ENCODE measurements at places on chromosomes 12 and 14.

GRCh38 chr12:56694161-56694560 lies 6.1 kb upstream of the PTGES3 start:
- no peak for DNase-seq

DNA sequence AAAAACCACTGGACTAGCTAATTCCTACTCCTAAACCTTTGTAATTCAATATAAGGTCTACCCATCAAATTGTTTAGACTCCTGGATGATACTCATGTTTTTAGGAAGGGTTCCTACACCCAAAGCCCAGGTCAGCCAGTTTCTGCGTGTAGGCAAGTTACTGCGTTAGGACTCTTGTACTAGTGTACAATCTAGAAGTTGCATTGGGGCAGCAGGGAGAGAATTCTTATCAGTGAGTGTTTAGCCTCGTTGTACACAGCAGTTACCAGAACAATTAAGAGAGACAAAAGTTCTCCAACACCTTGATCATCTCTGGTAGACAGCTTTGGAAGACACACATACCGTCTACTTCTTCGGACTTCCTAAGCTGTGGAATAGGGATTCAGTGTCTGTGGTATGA lies 29.2 kb downstream of the FBXL14 start:
- no peak for DNase-seq

DNA sequence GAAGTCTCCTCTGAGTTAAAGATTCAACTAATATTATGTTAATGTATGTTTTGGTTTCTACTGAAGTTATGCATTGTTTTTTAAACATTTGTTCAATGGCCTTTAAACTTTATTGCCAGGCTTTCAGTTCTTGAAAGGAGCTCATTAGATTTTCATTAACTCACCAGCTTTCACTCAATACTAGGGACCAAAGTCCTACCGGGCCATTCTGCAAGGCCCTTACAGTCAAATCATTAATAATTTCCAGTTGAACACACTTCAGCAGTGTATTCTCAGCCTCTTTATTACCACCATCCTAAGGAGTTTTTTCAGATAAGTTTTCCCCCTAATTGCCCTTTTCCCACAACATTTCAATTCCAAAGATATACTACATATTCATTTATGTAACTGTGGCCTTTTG lies 409.2 kb downstream of the DIO2 start:
- no peak for DNase-seq

DNA sequence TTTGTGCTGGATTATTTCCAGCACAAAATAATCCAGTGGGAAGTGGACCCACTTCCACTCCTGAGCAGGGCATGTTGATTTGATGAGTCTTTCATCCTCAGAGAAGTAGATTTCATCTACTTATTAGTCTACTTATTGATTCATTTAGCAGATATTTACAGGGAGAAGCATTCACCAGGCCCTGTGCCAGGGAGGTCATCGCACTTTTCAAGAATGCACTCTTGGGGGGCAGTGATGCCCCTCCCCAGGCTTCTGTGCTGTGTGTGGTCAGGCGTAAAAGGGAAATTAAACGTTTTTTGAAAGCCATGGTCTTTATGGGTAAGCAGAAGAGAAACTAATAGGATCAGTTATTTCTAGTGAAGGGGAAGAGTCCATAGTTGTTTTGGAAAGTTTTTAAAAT lies 610.7 kb upstream of the TMEM132C start:
- DNase-seq: no peak

GRCh38 chr12:25034676-25035075 lies 85.8 kb upstream of the BCAT1 start:
- DNase-seq: no peak

- no peak for DNase-seq
These were observed 165.9 kb upstream of the OTX2 start for GRCh38 chr14:56976211-56976610.

GRCh38 chr12:57895389-57896114 lies 45.8 kb upstream of the ATP23 start:
- DNase-seq: no peak

DNA sequence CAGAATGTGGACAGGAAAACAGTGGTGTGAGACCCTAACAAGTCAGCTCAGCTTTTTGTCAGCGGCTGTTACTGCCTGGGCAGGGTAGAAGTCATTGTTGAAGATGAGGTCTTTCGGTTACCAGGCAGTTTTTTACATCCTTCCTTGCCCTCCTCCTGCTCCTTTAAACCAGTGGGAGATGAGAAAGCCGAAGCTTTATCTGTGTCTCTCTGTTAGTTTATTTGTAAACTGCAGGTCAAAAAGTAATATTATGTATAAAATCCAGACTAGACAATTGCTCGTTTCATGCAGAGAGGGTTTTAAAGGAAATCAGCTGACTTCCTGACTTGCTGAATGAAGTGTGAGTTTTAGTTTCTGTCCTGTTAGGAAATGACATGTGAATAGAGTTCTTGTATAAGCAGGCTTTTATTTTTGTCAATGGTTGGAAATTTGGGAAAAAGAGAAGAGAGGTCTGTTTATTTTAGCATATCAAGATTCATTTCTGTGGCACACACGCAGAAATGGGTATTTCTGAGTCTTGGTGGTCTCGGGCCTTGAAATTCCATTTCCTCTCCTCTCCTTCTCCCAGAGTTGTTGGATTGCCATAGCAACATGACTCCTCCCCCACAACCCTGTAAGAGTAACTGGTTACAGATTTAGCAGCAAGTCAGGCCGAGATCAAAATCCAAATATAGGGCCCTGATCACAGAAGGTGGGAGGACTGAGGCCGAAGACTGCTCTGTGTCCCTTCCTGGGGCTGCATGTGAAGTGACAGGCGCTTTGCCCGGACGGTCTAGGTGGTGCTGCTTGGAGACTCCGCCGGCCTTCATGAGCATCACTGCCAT lies 60.8 kb downstream of the SAMD4A start:
- DNase-seq: peak; percentile 25

DNA sequence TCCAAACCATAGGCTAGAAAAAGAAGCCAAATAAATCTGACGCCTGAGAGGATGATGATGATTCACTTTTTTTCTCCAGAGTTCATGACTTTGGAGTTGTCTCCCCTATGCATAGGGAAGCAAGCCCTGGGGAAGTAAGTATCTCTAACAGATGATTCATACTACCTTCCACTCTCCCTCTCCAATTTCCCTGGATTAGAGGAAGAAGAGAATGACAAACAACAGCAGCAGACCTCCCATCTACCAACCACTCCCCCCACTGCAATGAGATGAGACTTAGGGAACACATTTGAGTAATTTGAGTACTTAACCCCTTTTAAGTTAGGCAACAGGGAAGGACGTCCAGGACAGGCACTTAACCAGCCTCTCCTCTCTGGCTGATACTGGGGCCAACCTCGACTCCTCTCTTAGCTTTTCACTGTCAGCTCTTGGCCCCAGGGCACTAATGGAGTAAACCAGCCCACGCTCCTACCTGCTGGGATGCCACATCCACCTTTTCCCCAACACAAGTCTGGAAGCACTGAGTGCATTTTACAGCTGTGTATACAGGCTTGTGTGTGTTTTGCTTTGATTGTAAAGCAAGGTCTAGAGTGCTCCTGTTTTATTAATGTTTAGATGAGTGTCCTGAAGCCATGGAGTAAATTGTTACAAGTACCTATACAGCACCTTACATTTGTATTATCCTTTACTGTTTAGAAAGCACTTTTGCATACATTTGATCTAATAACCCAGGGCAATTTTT lies 180.7 kb downstream of the PHLDA1 start:
- no peak for DNase-seq

DNA sequence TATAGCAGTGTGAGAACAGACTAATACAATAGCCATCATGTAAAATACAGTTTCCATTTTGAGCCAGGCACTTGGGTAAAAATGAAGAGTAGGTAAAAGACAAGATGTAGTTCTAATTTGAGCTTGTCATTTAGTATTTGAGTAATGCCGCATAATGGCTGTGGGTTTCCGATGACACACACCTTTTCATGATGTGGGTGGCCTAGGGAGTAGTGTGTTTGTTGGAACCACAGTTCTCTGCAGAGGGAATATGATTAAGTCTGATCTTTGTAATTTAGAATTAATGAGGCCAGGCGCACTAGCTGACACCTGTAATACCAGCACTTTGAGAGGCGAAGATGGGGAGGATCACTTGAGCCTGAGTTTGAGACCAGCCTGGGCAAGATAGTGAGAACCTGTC lies 61.8 kb downstream of the RCOR1 start:
- no peak for DNase-seq

DNA sequence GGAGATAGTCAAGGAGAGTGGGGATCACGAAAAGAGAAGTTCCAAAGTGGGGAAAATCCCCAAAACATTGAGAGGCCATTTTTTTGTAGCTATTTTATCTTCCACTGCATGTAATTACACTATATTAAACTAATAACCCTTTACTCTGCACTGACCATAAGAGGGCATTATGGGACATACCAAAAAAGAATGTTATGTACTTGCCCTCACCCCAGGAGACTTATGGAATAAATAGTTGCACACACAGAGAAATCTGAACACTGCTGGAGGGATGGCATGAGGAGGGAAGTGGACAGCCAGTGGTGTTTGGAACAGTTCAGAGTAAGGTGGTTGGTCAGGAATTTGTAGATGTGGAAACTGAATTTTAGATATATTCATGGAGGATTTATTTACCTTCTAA lies 422.9 kb downstream of the SNAPC1 start:
- DNase-seq: no peak

- no peak for DNase-seq
These were observed 94.1 kb upstream of the BMP4 start for GRCh38 chr14:54050759-54051158.

DNA sequence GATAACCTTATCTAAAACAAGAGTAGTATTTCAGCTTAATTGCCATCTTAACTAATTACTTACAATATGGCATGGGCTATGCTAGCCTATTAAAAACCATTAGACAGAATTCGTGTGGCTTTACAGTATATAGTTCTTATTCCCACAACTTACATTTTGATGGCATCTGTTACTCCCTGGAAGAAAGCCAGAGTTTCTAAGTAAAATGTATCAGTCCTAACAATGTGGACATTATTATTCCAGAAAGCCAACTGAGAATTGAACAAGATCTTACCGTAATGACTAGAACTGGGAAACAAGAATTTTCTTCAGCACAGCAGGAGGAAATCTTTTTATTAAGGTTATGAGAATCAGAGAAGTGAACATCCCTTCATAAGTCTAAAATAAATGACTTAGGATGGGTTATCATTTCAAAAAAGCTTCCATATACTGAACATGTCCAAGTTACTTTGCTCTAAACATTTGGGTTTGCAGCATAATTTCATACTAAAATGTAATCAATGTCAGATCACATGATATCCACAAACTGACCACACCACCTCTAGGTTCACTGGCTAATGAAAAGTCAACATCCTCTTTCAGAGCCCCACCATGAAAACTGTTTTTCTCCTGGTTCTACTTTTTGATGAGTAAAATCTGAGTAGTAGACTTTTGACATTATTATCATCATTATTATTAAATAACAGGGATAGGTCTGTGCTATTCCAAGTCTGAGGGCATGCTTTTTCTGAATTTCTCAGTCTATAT lies 179.7 kb downstream of the SSPN start:
- DNase-seq: no peak

DNA sequence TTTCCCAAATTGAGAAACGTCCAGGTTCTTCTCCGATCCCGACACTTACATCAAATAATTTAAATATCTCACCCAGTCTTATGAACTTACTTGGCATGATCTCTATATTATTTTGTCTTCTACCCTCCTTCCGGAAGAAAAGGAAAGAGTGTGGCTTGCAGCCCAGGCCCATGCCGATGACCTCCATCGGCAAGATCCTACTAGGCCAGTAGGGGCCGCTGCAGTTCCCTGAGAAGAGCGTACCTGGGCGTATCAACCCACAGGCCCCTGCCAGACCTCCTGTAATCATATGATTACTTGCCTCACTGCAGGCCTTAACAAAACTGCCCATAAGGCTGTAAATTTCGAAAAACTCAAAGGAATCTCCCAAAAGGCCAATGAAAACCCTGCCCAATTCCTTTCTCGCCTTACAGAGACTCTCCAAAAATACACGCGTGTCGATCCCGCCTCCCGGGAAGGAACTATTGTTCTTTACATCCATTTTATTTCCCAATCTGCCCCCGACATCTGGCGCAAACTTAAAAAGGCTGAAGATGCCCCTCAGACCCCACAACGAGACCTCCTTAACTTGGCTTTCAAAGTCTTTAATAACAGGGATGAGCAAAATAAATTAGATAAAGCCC lies 69.6 kb downstream of the MOK start:
- peak; percentile 39 for DNase-seq

- DNase-seq: no peak
These were observed 124.3 kb upstream of the LMNTD1 start for GRCh38 chr12:25677232-25677937.

DNA sequence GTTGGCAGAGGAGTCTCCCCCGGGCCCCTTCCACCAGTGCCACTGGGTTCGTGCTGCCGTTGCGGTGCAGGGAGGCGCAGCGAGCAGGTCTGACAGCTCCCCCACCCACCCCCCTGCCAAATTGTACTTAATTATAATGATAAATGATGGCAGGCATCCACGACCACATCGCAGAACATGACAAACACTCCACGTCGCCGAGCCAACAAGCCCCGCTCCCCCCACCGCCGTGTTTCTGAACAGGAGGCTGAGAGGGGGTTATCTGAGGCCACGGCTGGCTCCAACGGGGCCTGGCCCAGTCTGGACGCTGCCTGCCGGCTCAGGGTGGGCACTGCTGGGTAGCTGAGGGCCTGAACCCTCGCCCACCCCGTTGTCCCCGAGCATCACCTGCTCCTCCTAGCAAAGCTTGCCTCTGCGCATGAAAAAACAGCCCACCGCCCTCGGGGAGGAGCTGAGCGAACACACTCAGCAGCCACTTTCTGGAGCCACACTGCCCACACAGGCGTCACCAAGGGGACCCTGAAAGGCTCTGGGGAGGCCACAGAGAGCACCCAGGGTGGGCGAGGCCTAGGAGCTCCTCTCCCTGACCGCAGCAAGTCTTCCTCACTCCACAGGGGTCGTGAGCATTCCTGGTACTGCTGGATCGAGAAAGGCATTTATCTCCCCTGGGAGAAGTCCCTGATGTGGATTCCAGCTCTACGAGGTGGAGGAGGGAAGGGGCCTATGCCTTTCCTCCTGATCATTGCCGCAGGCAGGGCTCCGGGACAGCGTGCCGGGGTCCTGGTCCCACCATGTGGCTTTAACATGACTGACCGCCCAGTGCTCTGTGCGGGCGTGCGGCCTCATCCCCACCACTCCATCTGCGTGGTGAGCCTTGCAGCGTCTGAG lies 35.4 kb upstream of the DIO3 start:
- no peak for DNase-seq

DNA sequence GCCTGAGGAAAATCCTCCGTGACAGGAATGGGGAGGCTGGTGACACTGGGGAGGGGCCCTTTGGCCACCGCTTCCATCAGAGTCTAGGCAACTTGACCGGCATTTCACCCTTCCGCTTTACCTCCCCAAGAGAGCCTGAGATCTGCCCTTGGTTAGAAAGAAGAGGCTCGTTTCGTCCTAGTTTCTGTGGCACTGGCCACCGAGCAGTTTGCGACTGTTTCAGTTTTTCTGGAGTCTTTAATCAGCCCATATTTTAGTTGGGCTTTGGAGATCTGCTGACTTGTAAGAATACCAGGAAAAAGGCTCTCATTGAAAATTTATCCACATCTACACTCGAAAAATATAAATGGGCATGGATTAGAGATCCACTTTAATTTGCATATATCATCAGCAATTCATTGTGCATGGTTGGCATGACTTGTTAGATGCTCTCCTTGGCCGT lies 414 bp upstream of the ANKS1B start:
- no peak for DNase-seq
